ENCODE measurements at places on chromosomes 6 and 20. TPM values are rescaled to one million over a fixed set of nuclear protein-coding genes. Genes with fewer than 3 reads are reported as not detected.
A peak's percentile ranks its signal among the peaks of the same experiment; 100 is the strongest.

GRCh38 chr6:17505062-17505476 lies 95.0 kb upstream of the FAM8A1 start:
- DNase-seq: peak; percentile 33

GRCh38 chr6:135537741-135538301 lies 40.3 kb upstream of the AHI1 start:
- peak; percentile 81 for DNase-seq

SLC17A4 gene
- not detected for total RNA-seq

GRCh38 chr6:107670792-107671199 lies 153.3 kb downstream of the SCML4 start:
- no peak for DNase-seq

IBTK gene
- total RNA-seq: 59.0 TPM

VAPB gene
- total RNA-seq: 61.2 TPM

RNGTT gene
- 14.6 TPM for total RNA-seq

DNA sequence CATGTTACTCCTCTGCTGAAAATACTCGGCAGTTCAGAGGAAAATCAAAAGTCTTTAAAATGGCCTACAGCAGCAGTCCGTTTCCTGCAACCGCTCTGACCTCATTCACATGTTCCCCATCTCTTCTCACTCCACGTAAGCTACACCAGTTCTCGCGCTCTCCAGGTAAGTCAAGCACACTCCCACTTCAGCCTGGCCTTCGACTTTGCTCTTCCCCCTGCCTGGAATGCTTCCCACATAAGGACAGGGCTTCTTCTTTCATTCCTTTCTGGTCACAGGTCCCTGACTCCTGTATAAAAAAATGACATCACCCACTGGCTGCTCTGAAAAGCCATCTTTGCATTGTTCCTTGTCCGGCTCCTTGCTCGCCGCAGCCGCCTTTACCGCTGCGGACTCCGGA lies 42.7 kb downstream of the MGME1 start:
- DNase-seq: no peak

BMP2 gene
- total RNA-seq: 6.7 TPM

GRCh38 chr6:168133687-168134559 lies 54.9 kb upstream of the FRMD1 start:
- DNase-seq: no peak

EFCAB8 gene
- total RNA-seq: not detected

- peak; percentile 98 for DNase-seq
These were observed 21.4 kb upstream of the AKIRIN2 start for GRCh38 chr6:87723170-87724078.

QKI gene
- total RNA-seq: 272 TPM

GRCh38 chr6:141463237-141463977 lies 669.3 kb upstream of the GJE1 start:
- no peak for DNase-seq

MYCT1 gene
- total RNA-seq: not detected

ESR1 gene
- total RNA-seq: 0.05 TPM

DNA sequence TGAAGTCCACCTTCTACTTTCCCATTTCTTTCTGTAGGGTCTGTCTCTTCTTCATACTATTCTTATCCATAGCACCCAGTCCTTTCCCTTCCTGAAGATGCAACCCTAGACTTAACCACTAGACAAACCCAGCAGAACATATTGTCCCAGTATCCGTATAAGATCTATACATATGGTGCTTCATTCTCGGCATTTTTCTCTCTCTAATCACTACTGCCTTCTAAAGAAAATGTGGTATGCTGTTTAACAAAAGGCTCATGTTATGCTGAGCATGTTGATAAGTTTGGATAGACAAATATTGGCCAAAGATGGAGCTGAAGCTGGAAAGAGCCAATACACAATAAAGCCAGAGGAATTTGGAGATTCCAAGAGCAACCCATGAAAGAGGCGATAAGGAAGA lies 212.6 kb downstream of the MAFB start:
- DNase-seq: no peak

GRCh38 chr20:57754190-57754589 lies 44.4 kb upstream of the PMEPA1 start:
- DNase-seq: no peak
